ENCODE measurements at places on chromosomes 13 and 19. TPM values are rescaled to one million over a fixed set of nuclear protein-coding genes. Genes with fewer than 3 reads are reported as not detected.
A peak's percentile ranks its signal among the peaks of the same experiment; 100 is the strongest.

- H3K27ac ChIP-seq = no peak overlapping the region
- DNase-seq = no peak
- H3K27me3 ChIP-seq = no peaks in the 10 kb centered on the region
Measured at GRCh38 chr13:24625331-24625731, 54.9 kb upstream of the ATP12A start.

- H3K27ac ChIP-seq = no peak overlapping the region
- no peak overlapping the region for H3K4me3 ChIP-seq
- H3K27me3 ChIP-seq = no peaks in the 10 kb centered on the region
Measured at GRCh38 chr19:29154163-29154562, 58.8 kb downstream of the UQCRFS1 start.

GRCh38 chr19:1576242-1577089 is 8.3 kb upstream of the MEX3D start:
- no peak overlapping the region for H3K4me3 ChIP-seq
- no peak overlapping the region for H3K27ac ChIP-seq
- H3K36me3 ChIP-seq = no peaks in the 10 kb centered on the region

- no peak for DNase-seq
- H3K27me3 ChIP-seq = no peaks in the 10 kb centered on the region
- no peak overlapping the region for H3K4me3 ChIP-seq
- no peaks in the 10 kb centered on the region for H3K4me1 ChIP-seq
- no peak overlapping the region for H3K27ac ChIP-seq
- no peaks in the 10 kb centered on the region for H3K36me3 ChIP-seq
Measured at GRCh38 chr19:33275933-33276619, 26.3 kb downstream of the CEBPA start.

GRCh38 chr13:103299079-103299478 is 232.9 kb upstream of the SLC10A2 start:
- H3K27me3 ChIP-seq = peaks cover 1% of the 10 kb centered on the region
- no peak overlapping the region for H3K27ac ChIP-seq
- no peak for DNase-seq

- no peak overlapping the region for H3K4me3 ChIP-seq
- DNase-seq = peak; percentile 87
- no peaks in the 10 kb centered on the region for H3K36me3 ChIP-seq
- H3K27ac ChIP-seq = no peak overlapping the region
- no peaks in the 10 kb centered on the region for H3K4me1 ChIP-seq
Measured at GRCh38 chr19:45779231-45780145, 2.8 kb downstream of the DMPK start.

DNA sequence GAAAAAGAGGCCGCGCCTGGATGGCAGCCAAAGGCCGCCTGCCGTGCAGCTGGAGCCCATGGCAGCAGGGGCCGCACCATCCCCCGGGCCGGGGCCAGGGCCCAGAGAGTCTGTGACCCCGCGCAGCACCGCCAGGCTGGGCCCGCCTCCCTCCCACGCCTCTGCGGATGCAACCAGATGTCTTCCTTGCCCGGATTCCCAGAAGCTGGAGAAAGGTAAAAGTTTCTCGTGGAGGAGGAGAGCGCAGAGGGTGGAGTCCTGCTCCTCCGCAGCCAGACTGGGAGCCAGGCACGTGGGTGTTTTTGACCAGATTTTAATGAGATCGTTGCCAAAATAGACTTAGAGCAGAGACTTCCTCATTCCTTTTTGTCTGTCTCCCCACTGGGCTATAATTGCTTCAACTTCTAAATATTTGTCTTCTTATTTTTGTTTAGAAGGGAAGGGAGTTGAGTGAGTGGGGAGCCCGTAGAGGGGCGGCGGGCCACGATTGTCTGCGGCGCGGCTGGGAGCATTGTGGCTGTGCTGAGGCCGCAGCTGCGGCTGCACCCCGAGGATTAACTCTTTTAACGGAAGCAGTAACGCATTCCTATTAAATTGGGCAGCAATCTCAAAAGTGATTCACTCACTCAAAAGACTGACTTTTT is 22.8 kb upstream of the NDUFS7 start:
- H3K4me3 ChIP-seq = no peak overlapping the region
- H3K27me3 ChIP-seq = no peaks in the 10 kb centered on the region
- peaks cover 3% of the 10 kb centered on the region for H3K36me3 ChIP-seq
- peak overlapping the region; percentile 20 for H3K27ac ChIP-seq
- DNase-seq = peak; percentile 84

GRCh38 chr19:3365836-3366752 is at the start of gene NFIC:
Gene NFIC (plus strand): TSS chr19:3366583. CDS start chr19:3366637, 54 bp downstream.
- H3K27ac ChIP-seq = peak within 1 kb of the TSS; percentile 81
- peak within 1 kb of the TSS; percentile 92 for H3K4me3 ChIP-seq
- DNase-seq = peak; percentile 92
- H3K27me3 ChIP-seq = no peaks in the 10 kb centered on the region

DNA sequence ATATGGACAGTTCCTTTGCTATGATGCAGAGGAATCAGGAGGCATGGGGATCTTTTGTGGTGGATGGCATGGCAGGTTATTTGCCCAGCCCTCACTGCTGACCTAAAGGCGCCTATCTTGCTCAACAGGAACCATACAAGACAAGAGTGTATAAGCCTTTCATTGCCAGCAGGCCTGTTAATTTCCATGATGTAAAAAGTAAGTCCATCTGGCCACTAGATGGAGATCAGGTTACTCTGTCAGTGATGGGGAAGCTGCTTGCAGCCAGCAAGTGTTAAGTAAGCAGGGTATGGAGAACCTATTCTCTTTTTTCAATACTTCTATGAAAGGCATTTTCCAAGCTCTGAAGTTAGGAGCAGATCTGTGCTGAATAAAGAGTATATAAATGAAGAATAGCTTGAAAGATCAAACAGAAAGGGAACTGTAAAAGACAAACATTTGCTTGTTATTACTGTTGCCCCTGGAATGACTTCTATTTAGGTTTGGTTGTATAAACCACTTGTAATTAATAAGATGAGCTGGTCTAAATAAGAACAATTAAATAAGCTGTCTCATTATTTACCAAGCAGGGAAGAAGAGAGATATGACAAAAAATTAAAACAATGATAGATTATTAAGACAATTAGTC is 210.9 kb downstream of the RGCC start:
- H3K27ac ChIP-seq = no peak overlapping the region
- no peaks in the 10 kb centered on the region for H3K4me1 ChIP-seq
- DNase-seq = no peak
- no peaks in the 10 kb centered on the region for H3K36me3 ChIP-seq
- H3K27me3 ChIP-seq = no peaks in the 10 kb centered on the region

GRCh38 chr19:16315825-16316505 is 8.7 kb upstream of the KLF2 start:
- H3K36me3 ChIP-seq = no peaks in the 10 kb centered on the region
- DNase-seq = no peak
- no peaks in the 10 kb centered on the region for H3K27me3 ChIP-seq
- H3K4me3 ChIP-seq = no peak overlapping the region

DNA sequence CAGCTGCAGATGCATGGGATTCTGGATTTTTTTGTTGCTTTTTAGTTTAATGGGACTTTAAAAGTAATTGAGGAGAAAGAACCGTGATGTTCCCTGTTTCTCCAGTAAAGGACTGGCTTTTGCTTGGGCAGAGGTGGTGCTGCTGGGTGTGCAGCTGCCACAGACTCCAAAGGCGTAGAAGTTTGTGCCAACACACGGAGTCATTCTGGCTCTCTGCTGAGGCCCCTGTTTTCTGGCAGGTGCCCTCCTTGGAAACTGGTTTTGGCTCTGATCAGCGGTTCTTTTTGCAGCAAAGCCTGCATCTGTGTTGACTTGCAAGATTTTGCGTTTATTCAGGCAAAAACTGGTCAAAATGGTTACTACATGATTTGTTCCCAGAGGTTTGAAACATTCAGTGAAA is 16.0 kb upstream of the QTRT1 start:
- H3K36me3 ChIP-seq = peaks cover 17% of the 10 kb centered on the region
- no peak overlapping the region for H3K27ac ChIP-seq
- H3K27me3 ChIP-seq = no peaks in the 10 kb centered on the region
- H3K4me1 ChIP-seq = no peaks in the 10 kb centered on the region
- no peak overlapping the region for H3K4me3 ChIP-seq

DNA sequence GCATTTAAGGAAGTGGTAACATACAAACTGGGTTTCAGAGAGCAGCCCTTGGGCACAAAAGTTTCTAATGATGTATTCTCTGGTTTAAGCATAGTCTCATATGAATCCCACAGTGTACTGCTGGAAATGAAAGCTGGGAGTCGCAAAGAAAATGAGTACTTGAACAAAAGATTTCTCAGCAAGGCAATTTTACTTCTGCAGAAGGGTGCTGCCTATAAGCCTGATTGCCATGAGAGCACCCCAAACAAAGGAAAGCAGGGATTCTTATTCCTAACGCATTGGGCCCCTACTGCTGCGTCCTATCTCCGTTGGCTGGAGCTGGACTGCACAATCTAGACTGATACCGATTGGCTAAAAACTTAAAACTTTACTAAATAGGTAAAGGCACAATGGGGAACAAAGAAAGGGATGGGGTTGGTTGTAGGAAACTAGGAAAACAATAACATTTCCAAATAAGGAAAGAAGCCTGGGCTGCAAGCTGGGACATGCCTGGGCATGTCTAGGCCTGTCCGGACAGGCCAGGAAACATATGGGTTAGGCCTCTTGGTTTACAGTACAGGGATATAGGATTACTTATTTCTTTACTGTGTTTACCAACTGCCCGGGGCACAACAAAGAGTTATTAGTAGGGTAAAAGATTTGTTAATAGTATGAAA is 27.4 kb upstream of the VN1R4 start:
- no peaks in the 10 kb centered on the region for H3K27me3 ChIP-seq
- DNase-seq = no peak
- no peaks in the 10 kb centered on the region for H3K4me1 ChIP-seq
- H3K4me3 ChIP-seq = no peak overlapping the region
- no peak overlapping the region for H3K27ac ChIP-seq

- no peaks in the 10 kb centered on the region for H3K36me3 ChIP-seq
- H3K27me3 ChIP-seq = no peaks in the 10 kb centered on the region
- H3K4me1 ChIP-seq = no peaks in the 10 kb centered on the region
- H3K27ac ChIP-seq = no peak overlapping the region
- no peak for DNase-seq
- H3K4me3 ChIP-seq = no peak overlapping the region
Measured at GRCh38 chr13:52638666-52639328, 3.4 kb upstream of the HNRNPA1L2 start.

GRCh38 chr13:71879129-71879535 is 12.1 kb upstream of the DACH1 start:
- no peak overlapping the region for H3K4me3 ChIP-seq
- H3K27ac ChIP-seq = no peak overlapping the region
- DNase-seq = no peak
- H3K4me1 ChIP-seq = no peaks in the 10 kb centered on the region
- no peaks in the 10 kb centered on the region for H3K27me3 ChIP-seq

DNA sequence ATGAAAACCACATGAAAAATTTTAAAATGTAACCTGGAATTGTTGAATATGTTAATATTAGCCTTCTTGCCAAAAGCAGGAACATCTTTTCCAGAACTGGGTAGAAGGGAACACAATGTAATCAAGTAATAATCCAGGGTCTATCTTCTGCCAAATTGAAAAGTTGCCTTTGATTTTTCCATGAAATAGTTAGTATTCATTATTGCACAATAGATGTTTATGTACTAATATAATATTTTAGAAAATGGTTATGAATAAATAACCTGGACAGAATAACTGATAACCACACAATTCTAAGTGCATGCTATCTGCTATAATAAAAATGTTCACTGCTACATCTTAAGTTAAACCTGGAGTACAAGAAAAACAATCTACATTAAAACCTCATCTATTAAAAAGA is 802.3 kb downstream of the LIG4 start:
- H3K27me3 ChIP-seq = no peaks in the 10 kb centered on the region
- no peak overlapping the region for H3K4me3 ChIP-seq
- DNase-seq = no peak
- H3K27ac ChIP-seq = no peak overlapping the region

- no peak overlapping the region for H3K4me3 ChIP-seq
- no peak overlapping the region for H3K27ac ChIP-seq
Measured at GRCh38 chr19:34291235-34291634, 36.9 kb downstream of the GARRE1 start.

DNA sequence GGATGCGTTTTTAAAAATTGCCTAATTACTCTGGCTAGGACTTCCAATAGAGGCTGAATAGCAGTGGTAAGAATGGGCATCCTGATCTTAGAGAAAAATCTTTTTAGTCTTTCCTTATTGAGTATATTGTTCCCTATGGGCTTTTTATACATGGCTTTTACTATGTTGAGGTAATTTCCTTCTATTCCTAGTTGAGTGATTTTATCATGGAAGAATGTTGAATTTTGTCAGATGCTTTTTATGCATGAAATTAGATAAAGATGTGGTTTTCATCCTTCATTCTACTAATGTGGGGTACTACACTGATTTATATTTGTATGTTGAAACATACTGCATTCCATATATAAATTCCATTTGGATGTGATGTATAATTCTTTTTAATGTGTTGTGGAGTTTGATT is 2673.8 kb downstream of the PCDH9 start:
- H3K4me1 ChIP-seq = no peaks in the 10 kb centered on the region
- no peak for DNase-seq
- H3K4me3 ChIP-seq = no peak overlapping the region
- H3K27ac ChIP-seq = no peak overlapping the region

- H3K4me1 ChIP-seq = no peaks in the 10 kb centered on the region
- DNase-seq = no peak
- no peaks in the 10 kb centered on the region for H3K36me3 ChIP-seq
- no peak overlapping the region for H3K4me3 ChIP-seq
Measured at GRCh38 chr19:5774921-5775320, 9.6 kb downstream of the PRR22 start.

DNA sequence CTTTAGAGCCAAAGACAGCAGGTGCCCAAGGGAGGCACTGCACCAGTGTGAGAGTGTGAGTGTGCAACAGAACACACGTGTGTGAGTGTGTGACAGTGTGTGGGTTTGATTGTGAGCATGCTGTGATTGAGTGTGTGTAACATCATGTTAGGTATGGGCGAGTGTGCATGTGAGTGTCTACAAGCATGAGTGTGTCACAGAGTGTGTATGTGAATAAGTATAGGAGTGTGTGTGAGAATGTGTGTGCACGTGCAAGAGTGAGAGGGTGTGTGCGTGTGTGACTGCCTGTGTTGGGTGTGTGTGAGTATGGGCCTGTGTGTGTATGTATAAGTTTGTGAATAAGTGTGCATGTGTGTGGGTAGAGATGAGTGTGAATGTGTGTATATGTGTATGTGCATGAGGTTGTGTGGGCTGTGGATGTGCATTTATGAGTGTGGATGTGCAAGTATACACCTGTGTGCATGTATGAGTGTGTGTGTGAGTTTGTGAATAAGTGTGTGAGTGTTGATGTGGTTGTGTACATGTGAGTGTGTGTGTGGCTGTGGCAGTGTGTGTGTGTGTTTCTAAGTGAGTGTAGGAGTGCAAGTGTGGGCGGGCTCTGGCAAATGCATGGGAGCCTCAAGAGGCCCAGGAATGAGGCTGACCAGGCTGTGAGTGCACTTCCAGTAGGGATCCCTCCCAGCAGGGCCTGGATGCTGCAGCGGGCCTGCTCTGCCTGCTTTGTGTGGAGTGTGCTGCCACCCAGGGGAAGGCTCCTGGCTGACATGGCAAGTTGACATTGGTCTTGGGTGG is 198.4 kb downstream of the COL4A1 start:
- no peaks in the 10 kb centered on the region for H3K27me3 ChIP-seq
- no peak overlapping the region for H3K4me3 ChIP-seq
- H3K4me1 ChIP-seq = peaks cover 3% of the 10 kb centered on the region
- H3K36me3 ChIP-seq = no peaks in the 10 kb centered on the region

GRCh38 chr19:51101171-51101865 is 6.9 kb downstream of the CTU1 start:
- H3K27me3 ChIP-seq = no peaks in the 10 kb centered on the region
- DNase-seq = no peak
- H3K36me3 ChIP-seq = peaks cover 4% of the 10 kb centered on the region
- H3K4me1 ChIP-seq = no peaks in the 10 kb centered on the region
- H3K27ac ChIP-seq = no peak overlapping the region

Gene F7
- not detected for total RNA-seq

Gene ARRDC2
- 60.5 TPM for total RNA-seq

Gene KRTDAP
- total RNA-seq = not detected

Gene SMIM44
- not detected for total RNA-seq

Gene SCGB2B2
- total RNA-seq = 2.2 TPM
